Stimulated activated CD8-positive, alpha-beta memory T cell treated with anti-CD3 and anti-CD28 coated beads, Interleukin-15, amount 100 ng/mL, for 1 hour (primary cell): ENCODE measurements at places on chromosomes 1 and 21.

- DNase-seq = peak; percentile 46
These were observed 296 bp upstream of the RNPEP start for GRCh38 chr1:201982082-201982622.

GRCh38 chr1:39800471-39800835 is 11.8 kb upstream of the BMP8B start:
- DNase-seq = no peak

- no peak for DNase-seq
These were observed 1.6 kb upstream of the CLIC4 start for GRCh38 chr1:24743404-24744211.

DNA sequence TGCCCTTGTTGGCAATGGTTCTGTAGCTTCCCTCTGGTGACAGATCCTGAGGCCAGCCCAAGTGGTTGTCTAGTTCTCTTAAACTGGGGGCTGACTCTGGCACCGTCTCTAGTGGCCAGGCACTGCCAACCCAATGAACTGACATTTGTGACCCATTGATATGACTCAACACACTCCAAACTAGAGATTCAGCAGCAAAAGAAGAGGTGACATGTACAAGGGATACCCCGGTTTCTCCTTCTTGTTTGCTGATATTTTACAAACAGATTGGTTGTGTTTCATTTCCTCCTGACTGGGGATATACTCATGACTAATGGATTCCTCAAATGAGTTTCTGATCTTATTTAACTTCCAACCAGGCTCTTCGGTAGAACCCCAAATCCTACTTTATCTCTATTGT is 65.9 kb upstream of the DNAJC6 start:
- DNase-seq = no peak

DNA sequence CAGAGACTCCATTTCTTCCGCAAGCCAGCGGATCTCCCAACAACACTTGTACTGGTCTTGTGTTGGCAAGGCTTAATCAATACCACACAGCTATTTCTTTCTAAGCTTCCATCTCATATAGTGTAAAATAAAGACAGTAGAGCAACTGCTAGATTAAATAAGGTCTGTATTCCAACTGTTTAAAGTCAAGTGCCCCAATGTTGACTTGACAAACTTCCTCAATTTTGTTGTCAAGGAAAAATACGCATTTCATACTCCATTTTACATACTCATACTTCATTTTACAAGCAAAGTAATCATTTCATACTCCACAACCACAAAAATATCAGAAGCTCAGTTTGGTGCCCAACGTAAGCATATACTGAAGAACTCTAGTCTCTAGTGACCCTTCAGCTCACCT is 143.0 kb downstream of the RERE start:
- DNase-seq = no peak

GRCh38 chr1:15279576-15280230 is 32.7 kb downstream of the FHAD1 start:
- no peak for DNase-seq

DNA sequence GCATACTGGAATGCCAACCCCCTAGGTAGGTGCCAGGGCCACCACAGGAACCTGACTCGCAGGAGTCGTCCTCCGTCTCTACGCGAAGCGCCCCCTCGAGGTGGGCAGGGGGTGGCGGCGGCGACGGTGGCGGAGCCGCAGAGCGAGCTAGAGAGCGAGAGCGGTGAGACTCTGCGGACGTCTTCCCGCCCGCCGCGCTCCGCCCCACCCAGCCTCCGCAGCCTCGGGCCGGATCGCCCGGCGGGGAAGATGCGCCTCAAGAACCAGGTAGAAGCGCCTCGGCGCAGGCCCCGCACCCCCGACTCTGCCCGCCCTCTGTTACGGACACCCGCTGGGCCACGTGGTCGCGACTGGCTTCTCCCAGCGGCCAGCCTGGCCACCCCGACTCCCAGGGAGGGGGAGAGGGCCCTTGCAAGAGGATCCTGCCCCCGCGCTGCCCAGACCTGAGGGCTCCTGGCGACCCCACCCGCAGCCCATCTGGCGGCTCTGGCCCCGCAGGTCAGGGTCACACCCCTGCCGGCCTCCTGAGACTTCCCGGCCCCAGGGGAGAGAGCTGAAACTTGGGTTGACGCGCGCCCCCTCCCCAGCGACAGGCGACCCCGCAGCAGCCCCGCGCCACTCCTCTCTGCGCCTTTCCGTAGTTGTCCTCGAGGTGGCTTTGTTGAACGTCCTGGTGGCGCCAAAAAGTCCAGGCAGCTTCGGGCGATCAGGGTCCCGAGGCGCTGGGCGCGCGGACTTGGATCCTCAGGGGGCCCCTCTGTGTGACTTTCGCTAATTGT is 24.4 kb upstream of the AGBL4 start:
- DNase-seq = no peak

DNA sequence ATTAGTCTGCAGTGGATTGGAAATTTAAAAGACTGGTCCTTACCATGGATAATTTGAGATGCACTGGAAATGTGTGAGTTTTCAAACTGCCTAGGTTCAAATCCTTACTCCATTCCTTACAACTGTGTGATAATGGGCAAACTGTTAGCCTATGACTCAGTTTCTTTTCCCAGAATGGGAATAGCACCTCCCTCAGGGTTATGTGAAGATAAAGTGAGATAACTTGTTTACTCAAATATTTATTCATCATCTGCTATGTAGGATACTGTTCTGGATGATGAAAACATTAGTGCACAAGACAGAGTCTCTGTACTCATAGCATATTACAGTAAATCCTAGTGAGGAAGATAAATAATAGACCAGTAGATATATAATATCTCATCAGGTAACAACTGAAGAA is 28.6 kb downstream of the LRIG2 start:
- DNase-seq = no peak

GRCh38 chr1:163924041-163924440 is 602.3 kb downstream of the NUF2 start:
- DNase-seq = no peak

DNA sequence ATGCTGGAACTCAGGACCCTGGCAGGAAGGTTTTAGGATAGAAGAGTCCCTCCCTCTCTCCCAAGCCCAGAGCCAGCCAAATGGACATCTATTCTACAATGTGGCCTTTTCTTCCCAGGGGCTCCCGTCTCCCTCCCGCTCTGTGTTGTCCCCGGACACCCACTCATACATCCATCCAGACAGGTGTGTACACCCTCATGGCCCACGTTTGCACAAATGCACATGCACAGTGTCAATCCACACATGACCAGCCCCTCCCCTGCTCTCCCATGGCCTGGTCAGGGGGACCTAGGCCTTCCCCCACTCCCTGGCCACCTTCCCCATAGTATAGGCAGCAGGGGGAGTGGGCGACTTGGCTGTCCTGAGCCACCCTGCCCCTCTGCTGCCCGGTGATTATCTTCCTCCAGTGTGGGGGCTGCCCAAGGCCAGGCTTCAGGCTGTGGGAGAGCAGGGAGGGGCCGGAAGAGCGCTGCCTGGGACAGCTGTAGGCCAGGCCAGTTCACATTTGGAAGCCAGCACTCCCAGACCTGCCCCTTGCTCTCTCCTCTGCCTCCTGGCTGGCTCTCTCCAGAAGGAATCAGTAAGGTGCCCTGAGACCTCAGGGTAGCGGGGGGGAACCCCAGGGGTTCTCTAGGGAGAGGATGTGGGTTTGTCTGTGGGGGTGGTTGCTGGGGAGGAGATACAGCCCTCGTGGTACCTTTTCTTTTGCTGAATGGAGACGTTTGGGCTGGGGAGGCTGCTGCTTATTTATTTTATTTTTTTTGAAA is 4.1 kb upstream of the PTPN7 start:
- DNase-seq = no peak

GRCh38 chr1:230502996-230503395 is 76.9 kb upstream of the PGBD5 start:
- DNase-seq = no peak

DNA sequence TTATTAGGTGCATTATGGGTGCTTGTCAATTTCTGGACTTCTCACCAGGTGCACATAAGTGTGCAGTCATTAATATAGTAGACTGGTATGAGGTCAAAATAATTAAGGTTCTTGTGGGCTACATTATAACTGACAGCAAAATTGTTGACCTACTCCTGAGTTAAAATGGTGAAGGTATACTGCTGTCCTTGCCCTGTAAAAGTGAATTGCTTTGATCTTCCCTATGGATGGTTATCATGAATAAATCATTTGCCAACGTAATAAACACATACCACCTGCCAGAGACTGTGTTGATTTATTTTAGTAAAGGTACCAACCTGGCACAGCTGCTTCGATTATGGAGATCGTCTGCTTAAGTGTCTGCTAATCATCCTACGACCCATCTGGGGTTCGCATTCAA is 201.6 kb upstream of the KCNK2 start:
- DNase-seq = no peak

GRCh38 chr1:21530368-21531016 is 21.3 kb downstream of the ALPL start:
- no peak for DNase-seq

GRCh38 chr1:95221306-95221705 is 12.7 kb upstream of the RWDD3 start:
- DNase-seq = no peak

- no peak for DNase-seq
These were observed 897.5 kb downstream of the TTLL7 start for GRCh38 chr1:83101406-83101805.

DNA sequence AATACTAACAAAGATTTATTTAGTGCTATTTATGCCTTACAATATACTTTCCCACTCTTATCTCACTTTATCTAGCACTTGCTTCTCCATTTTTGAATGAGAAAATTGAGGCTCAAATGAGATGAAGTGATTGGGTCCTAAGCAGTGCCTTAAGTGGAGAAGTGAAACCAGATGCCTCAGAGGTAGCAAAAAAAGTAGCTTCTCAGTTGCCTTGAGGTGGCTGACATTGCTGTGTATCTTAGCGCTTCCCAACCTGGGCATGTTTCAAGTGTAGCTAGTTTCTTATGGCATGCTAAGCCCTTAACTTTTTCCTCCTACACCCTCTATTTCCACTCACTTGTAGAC is 390.4 kb downstream of the OMA1 start:
- DNase-seq = no peak

GRCh38 chr1:30659702-30660101 is 63.7 kb downstream of the MATN1 start:
- DNase-seq = no peak

- DNase-seq = no peak
These were observed 39.7 kb downstream of the GNG12 start for GRCh38 chr1:67793562-67793961.

GRCh38 chr21:30733026-30733425 is 14.0 kb downstream of the KRTAP21-2 start:
- no peak for DNase-seq

DNA sequence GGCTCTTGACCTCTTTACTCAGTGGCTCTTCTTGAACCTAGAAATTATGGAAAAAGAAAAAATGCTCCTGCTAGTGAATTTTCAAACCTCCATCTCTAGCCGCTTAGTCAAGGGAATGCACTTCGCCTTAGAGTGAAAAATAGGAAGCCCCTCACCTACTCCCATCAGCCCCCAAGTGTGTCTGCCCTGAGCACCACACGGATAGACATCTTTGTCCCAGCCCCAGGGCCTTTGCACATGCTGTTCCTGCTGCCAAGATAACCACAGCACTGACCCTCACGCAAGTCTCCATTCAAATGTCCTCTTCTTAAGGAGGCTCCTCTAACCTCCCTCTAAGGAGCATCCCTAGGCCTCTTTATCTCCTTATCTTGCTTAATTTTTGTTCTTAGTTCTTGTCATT is 59.6 kb downstream of the FBXO2 start:
- DNase-seq = no peak

- DNase-seq = no peak
These were observed 2.9 kb downstream of the KRTCAP2 start for GRCh38 chr1:155170101-155170785.

- DNase-seq = no peak
These were observed 153.7 kb downstream of the TENT5C start for GRCh38 chr1:117759535-117759934.

- no peak for DNase-seq
These were observed 95.8 kb downstream of the PLXNA2 start for GRCh38 chr1:208148380-208148779.

- no peak for DNase-seq
These were observed 161.4 kb downstream of the VAV3 start for GRCh38 chr1:107803579-107803978.

- DNase-seq = no peak
These were observed 743 bp downstream of the TOMM20 start for GRCh38 chr1:235127732-235128455.

DNA sequence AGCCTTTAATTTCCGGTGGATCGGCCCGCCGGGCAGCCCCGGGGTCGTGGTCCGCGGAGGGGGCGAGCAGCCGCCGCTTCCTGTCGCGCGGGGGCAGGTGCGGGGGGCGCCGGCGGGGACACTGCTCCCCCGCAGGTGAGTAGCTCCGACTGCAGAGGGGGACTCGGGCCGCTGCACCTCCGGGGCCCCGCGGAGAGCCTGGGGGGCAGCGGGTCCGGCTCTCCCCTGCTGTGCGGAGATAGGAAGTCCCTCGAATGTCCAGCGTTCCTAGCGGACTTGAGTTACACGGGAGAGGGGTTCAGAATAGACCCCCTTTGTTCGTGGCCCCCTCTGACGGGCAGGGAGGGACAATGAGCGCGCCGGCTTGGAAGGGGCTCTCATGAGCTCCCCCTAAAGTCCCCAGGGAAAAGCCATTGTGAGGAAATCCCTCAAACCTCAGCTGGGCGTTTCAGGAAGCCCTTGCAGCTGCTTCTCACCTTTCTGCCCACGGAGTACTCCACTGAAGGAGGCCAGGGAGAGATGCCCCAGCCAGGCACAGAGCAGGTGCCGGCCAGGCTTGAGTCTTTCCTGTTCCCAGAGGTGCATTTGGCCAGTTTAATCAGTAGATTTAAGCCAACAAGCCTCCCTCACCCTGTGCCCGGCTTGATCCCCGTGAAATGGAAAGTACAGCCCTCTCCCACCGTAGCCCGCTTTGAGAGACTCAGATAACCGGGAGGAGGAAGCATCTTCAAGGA is 925 bp downstream of the PDE9A start:
- DNase-seq = no peak

DNA sequence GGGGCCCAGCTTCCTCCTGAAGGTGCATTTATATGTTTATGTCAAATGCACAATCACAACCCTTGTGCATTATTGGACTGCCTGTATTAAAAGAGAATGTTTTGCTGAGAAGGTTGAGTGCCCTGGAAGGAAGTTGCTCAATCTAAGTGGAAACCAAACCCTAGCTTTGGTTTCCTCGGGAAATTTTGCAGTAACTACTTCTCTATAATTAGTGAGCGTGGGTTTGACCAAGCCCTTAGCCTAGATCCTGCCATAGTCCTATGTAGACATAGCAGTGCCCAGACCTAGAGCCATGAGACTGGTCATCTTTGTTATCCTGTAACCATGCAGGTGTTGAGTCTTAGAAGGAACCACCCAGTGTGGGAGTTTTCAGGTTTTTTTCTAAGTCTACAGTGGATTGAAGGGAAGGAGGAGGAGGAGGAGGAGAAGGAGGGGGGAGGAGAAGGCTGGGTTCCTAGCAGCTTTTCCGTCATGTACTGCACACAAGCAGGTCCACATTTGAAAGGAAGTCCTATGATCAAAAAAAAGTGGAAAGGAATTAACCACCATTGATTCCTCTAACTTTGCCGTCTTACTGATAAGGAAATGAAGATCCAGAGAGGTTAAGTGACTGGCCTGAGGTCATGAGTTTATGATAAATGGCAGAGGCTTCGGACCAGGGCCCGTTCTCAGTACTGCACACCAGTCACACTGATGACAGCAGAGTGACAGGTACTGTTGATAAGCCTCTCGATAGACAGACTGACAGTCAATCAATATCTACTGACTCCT is 72.2 kb upstream of the LYST start:
- no peak for DNase-seq
